CD4-positive, alpha-beta T cell treated with Interleukin-12 subunit alpha and Interleukin-12 subunit beta, for 1 hour (primary cell): ENCODE measurements at places on chromosomes 13 and 19.

- no peak for DNase-seq
Observed at GRCh38 chr19:15733895-15734294, 3.9 kb upstream of the OR10H3 start.

- DNase-seq = no peak
Observed at GRCh38 chr13:46022481-46022880, 30.1 kb downstream of the ZC3H13 start.

- DNase-seq = no peak
Observed at GRCh38 chr13:74487091-74487722, 353.0 kb upstream of the KLF12 start.

DNA sequence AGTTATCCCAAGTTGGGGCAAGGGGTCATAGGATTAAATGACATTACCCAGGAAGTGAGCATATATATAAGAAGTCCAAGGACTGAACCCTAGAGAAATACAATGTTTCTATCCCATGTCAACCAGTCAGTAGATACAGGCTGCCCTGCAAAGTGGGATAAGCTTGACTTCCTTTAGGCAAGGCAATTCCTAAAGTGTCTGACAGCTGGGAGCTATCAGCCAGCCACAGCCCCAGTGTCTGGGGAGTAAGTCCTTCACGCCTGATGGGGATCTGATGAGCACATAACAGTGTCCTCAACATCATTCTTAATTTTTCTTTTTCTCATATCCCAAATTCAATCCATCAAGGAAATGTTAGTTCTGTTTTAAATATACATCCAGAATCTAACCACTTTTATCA, 54.1 kb downstream of the DNAJC15 start:
- no peak for DNase-seq

- no peak for DNase-seq
Observed at GRCh38 chr13:39405107-39405506, 197.9 kb downstream of the LHFPL6 start.
